ENCODE measurements at places on chromosomes 6 and 20.

DNA sequence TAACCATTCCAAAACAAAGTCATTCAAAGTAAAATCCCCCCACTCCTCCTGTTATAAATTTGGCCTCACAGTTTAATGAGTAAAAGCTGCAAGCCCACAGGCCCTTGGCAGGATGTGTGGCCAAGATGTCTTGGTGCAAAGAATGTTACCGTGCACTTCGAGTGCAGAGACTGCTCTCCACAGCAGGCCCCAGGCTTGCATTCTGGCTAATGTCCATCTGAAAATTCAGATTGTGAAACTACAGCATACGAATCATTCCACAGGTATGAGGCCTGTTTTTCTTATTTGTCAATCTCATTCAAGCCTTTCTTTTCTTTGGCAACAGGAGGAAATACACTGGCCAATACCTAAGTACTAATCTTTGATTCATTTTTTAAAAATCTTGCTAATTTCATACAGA is 7.1 kb downstream of the RPS6KA2 start:
- no peak for DNase-seq

DNA sequence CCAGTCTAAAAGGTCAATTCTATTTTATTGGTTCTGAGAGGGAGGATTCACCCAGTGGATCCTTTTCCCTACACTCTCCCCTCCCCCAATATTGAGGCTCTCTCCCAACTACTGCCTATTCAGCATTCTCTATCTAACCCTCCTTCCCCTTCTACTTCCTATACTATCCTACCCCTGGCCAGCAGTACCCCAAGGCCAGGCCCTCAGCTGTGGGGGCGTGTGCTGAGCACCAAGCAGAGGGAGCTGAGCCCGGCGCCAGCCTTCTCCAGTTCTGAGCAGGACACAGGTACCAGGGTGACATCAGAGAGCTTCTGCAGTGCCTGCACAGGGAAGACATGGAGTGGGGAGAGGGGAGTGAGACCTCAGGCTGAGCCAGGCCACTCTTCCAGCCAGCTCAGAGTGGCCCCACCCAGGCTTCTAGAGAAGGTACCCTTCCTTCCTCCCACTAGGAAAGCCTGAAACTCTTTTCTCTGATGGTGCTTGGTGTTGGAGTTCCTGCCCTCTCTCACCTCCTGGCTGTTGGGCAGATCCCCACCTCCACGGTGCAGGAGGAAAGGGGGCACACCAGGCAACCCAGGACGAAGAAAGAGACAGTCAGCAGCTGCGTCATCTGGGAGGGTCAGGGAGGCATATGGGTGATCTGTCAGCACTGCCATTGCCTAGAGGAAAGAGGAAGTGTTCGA is 1.9 kb downstream of the DDAH2 start:
- DNase-seq: no peak

GRCh38 chr6:138215093-138215782 is 3.1 kb downstream of the PBOV1 start:
- DNase-seq: no peak

GRCh38 chr20:32263398-32263954 is 14.0 kb upstream of the KIF3B start:
- no peak for DNase-seq

All from stimulated activated CD8-positive, alpha-beta memory T cell treated with anti-CD3 and anti-CD28 coated beads, Interleukin-4, amount 100 ng/mL, for 4 hours (primary cell).